Activated naive CD4-positive, alpha-beta T cell treated with anti-CD3 and anti-CD28 coated beads, Interleukin-2, amount 50 U/mL, for 16 hours (primary cell): ENCODE measurements at places on chromosomes 1 and 21.

DNA sequence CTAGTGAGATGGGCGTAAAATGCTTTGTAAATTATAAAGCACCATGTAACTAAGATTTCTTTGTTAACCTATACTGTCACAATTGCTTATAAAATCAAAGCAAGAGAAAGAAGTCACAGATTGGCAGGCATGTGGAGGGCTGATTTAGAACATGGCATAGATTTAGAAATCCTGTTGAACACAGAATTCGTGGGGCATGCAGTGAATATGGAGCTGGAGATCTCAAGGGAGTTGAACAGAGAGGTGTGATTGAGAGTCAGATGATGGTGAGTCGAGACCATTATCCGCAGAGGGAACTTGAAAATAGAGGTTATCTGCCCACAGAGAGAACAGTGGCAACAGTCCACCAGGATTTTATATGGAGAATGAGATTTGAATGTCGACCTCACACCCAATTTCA is 27.6 kb downstream of the PBX1 start:
- no peak for DNase-seq

DNA sequence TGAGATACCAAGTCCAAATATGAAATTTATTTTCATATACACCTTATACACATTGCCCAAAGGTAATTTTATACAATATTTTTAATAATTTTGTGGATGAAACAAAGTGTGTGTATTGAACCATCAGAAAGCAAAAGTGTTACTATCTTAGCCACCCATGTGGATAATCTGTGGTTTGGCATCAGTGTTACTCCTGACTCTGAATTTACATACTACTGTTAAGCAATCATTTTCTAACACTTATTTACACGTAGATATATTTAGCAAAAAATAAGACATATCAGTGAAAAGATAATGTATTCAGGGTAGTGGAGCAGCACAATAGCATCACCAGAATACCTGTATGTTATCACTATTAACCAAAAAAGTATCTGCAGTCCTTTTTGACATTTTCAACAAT is 23.8 kb downstream of the DENND2D start:
- DNase-seq = no peak

GRCh38 chr1:79617777-79618176 is 611.2 kb upstream of the ADGRL4 start:
- no peak for DNase-seq

- no peak for DNase-seq
Observed at GRCh38 chr1:8560611-8561544, 243.0 kb downstream of the SLC45A1 start.

GRCh38 chr21:34878940-34879339 is 170.2 kb downstream of the RUNX1 start:
- DNase-seq = no peak

DNA sequence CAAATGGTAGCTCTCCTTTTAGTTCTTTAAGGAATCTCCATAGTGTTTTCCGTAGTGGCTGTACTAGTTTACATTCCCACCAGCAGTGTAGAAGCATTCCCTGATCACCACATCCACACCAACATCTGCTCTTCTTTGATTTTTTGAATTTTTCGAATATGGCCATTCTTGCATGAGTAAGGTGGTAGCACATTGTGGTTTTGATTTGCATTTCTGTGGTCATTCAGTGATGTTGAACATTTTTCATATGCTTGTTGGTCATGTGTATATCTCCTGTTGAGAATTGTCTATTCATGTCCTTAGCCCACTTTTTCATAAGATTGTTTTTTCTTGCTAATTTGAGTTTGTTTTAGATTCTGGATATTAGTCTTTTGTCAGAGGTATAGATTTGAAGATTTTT is 84.6 kb upstream of the B3GALT2 start:
- DNase-seq = no peak

- DNase-seq = no peak
Observed at GRCh38 chr1:45327644-45328515, 1.2 kb downstream of the HPDL start.

DNA sequence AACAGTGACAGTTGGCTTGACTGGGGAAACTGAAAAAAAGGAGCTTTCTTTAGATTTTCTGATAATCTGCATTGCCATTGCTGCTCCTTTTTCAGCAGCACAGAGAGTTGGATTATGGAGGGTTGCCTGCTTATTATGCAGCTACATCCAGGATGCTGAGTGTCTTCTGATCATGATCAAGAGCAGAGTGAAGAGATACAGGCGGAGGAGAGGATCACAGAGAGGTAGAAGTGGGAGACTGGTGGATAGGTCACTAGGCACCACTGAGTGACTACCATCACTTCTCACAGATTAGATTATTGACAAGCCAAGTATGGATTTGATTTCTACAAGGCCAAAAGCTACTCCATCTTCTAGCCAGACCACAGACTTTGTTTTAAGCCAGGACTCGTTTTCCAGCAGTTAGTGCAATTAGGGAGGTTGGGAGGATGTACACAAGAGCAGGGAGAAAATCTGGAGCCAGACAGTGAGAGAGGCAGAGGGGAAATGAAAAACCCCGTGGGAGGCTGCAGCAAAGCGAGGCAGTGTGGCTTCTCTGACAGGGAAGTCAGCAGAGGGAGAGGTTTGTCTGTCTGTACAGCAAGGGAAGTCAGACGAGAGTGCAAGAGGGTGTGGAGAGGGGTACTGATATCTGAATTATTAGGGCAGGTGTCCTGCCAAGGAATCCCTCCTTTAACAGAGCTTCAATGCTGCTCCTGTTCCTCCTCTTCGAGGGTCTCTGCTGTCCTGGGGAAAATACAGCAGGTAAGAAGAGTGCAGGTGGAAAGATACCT is at the start of gene CD1E:
CD1E (plus strand) TSS at position 592 of the 773 bp plus-strand sequence; CDS start at position 687, 95 bp downstream.
- DNase-seq = no peak

DNA sequence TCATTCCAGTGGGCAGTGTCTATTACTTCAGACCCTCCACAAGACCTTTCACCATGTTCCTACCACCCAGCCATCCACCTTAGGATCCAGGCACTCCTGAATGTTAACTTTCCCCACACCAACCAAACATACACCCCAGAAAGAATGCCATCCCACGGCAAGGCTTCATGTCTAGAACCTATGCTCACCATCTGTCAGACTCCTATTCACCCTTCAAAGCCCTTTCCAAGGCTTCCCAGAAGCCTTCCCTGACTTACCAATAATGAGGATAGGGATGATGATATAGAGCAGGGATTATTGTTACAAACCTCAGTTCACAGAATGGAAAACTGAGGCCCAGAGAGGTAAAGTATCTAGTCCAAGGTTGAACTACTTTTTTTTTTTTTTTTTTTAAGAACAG is 19.3 kb upstream of the RCC2 start:
- DNase-seq = no peak

- no peak for DNase-seq
Observed at GRCh38 chr1:170156594-170156993, 10.8 kb downstream of the NTMT2 start.

DNA sequence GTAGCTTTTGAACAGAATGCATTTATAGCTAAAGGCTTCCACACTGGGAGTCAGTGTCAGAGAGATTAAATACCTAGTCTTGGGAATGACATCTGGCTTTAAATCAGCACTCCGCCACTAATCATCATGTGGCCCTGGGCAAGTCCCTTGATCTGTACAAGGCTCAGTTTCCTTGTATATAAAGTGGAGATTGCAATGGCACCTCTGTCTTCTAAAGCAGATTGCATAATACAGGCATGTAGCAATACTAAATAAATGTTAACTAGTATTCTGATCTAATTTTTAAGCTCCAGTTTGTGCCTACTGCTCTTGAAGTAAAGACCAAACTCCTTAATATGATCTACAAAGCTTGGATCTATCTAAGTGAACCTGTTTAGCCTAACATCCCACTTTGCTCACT is 249.4 kb downstream of the PLPP3 start:
- DNase-seq = no peak

DNA sequence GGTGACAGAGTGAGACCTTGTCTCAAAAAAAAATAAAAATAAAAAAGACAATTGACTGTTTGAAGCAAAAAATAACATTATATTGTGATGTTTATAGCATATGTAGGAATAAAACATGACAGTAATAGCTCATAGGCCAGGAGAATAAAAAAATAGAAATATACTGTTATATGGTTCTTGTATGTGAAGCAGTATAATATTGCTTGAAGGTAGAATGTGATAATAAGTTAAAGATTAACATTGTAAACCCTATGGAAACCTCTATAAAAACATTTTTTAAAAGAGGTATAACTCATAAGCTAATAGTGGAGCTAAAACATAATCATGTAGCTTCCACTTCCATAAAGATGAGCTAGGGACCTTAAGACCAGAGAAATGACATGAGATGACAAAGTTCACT is 23.5 kb downstream of the GJA4 start:
- DNase-seq = no peak

DNA sequence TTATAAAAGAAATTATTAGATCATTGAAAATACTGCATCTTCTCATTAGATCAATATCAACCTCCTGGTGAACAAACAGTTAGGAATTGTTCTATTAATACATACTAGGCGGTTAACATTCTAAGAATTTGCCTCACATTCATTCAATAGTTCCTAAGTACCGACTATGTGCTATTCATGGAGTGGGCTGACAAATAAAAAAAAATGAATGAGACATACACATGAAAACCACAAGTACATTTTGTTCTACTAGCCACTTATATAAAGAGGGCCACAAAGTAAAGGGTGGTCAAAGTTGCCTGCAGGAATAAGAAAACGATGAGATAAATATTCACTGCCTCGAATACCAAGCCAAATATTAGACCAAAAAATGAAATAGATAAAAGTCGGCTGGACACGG is 294.4 kb downstream of the SDCCAG8 start:
- DNase-seq = no peak

DNA sequence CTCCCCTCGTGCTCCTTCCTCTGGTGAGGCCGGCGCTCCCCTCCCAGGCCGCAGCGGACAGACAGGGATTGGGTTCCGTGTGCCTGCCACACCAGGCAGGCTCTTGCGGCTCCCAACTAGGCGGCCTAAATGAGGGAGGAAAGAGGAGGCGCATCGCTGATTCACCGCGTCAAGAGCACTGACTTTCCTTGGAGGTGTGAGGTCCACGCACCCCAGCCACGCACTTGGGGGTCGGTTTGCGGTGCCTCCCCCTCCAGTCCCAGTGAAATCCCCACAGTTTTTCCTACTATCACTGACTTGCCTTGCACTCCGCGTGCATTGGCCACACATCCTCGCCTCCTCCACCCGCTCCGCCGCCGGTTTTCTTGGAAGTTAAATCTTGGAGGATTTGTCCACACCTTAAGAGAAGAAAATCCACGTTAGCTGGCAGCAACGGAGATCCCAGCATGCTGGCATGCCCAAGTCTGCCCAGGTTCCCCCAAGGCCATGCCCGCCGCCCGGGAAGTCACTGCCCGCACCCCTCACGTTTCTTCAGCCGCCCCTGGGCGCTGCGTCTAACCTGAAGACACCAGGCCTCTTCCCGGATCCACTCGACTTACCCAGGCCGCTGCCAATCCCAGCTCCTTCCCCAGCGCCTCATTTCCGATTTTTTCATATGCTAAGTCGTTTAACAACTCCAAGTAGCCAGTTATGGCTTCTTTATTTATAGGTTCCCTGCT is 1.1 kb upstream of the FOXD3 start:
- DNase-seq = no peak

- no peak for DNase-seq
Observed at GRCh38 chr1:216722821-216723220, 408 bp downstream of the ESRRG start.

- DNase-seq = no peak
Observed at GRCh38 chr1:176919386-176920378, 244.8 kb downstream of the ASTN1 start.

DNA sequence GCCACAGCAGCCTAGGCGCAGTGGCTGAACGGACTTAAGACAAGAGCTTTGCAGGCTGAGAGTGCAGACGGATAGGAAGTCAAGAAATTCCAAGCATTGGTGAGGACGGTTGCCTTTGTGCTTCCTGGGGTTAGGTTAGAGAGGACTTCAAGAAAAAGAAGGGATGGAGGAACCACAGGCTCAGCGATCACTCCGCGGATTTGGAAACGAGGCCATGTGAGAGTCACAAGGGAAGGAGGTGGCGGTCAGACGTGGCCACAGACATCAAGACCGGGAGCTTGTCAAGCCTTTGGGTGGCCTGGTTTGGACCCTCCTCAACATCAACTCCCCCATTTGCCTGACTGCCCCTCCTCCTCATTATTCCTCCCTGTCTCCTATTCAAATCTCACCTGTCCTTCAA is 62.3 kb downstream of the NID1 start:
- no peak for DNase-seq

DNA sequence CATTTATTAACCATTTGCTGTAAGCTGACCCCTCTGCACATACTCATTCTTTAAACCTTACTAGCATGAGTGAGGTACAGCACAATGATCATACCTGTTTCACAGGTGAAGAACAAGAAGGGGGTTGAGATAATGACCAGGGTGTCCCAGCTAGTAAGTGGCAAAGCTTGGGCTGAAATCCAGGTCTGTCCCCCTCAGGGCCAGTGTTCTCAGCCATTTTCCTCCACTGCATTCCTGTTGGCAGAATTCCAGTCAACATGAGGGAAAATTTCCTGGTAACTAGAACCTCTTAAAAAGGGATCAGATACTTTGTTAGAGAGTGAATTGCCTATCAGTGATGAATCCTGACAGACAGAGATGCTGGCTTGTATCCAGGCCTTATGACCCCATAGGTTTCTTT is 48.1 kb downstream of the SPATA46 start:
- DNase-seq = no peak

DNA sequence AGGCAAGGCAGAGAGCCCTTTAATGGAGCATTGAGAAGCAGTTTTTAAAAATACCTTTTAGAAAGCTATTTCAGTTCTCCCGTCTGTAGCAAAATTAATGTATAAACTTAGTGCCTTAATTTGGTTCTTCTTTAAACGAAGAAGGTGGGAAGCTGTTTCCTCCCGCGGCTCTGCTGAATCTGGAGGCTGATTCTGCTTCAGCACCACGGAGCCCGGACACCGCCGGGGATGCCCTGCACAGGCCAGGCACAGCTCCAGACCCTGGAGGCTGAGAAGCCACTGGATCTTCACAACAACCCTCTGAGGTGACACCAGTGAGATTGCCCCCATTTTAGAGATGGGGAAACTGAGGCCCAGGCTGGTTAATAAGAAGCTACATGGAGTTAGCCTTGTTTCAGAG is 175.8 kb upstream of the VAMP3 start:
- no peak for DNase-seq

DNA sequence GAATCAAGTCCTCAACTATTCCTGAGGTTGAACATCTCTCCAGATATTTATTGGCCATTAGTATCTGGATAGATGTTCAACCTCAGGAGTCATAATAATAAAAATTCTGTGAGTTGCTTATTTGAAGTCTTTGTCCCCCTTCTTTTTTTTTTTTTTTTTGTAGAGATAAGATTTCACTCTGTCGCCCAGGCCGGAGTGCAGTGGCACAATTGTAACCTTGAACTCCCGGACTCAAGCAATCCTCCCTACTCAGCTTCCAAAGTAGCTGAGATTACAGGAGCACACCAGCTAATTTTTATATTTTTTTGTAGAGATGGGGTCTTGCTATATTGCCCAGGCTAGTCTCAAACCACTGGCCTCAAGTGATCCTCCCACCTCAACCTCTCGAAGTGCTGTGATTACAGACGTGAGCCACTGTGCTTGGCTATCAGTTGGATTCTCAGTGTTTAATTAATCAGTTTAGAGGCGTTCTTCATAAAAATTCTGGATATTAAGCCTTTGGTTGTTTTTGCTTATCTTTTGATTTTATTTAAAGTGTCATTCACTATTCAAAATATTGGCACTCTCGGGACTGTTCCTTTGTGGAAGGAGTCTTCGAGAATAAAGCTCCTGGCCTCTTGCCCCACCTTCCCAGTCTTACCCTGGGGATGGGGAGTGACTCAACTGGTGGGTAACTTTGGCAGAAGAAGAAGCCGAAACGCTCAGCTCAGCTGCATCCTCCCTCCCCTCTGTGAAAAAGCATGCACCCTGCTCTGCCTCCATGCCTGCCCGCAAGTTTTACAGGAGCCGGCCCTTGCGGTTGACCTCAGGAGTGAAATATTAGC is 11.2 kb upstream of the HYI start:
- no peak for DNase-seq

GRCh38 chr1:220013497-220013896 is 32.8 kb downstream of the EPRS1 start:
- DNase-seq = no peak
